AG09309 (cell line): ENCODE measurements at places on chromosomes 6 and 20.
A peak's percentile ranks its signal among the peaks of the same experiment; 100 is the strongest.

- no peak for DNase-seq
These were observed 241.7 kb upstream of the MAN1A1 start for GRCh38 chr6:119591235-119591634.

- no peak for DNase-seq
These were observed 79.5 kb downstream of the CTNNBL1 start for GRCh38 chr20:37773291-37773826.

DNA sequence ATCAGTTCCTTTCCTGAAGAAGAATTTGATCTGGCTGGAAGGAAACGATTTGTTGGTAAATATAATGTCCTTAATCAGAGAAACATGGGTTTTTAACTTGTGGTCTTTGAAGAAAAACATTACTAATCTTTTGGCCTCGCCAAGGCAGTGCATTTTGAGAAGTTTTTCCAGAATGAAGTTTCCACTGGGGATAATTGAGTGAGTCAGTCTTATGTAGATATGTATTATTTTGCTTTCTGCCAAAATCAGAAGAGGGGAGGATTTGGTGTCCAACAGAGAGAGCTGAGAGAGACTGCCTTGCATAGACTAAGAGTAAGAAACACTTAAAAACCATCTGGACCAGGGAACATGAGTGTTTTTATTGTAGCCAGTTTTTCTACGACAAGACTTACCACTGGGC is 79.9 kb downstream of the FNDC1 start:
- peak; percentile 67 for DNase-seq

GRCh38 chr6:163354761-163355425 is 59.6 kb upstream of the QKI start:
- DNase-seq = no peak

- DNase-seq = no peak
These were observed 346.8 kb upstream of the POU3F2 start for GRCh38 chr6:98487612-98488011.

- DNase-seq = no peak
These were observed 36.8 kb upstream of the ME1 start for GRCh38 chr6:83467620-83468036.

GRCh38 chr6:41045664-41046063 is 3.4 kb downstream of the TSPO2 start:
- no peak for DNase-seq

DNA sequence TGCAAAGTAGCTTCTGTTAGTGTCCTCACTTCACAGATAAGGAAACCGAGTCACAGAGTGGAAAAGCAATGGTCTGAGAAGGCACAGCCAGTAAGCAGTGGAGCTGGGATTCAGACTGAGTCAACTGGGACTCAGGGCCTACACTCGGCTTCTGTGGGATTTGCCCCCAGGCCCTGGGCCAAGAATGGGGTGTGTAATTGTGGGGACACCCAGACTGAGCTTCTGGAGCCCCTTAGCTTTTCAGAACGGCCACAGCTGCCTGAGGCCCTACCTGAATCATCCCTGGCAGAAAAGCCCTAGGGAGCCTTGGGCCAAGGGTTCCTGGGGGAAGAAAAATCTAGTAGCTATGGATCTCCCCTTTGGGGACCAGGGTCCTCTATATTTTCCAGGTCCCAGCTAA is 6.5 kb downstream of the ANGPT4 start:
- no peak for DNase-seq

DNA sequence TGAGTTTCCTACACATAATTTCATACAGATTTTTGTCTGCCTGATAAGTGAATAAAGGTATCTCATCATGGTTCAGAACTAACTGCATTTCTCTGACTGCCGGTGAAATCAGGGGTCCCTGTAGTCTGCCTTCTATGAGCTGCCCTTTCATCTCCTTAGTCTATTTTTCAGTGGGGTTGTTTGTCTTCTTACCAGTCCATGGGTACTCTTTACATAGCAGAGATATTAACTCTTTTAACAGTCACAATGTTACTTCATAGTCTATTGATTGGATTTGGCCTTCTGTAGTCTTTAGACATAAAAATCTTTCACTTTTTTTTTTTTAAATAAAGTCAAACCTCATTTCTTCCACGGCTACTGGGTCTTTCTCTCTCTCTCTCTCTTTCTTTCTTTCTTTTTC is 79.8 kb downstream of the RALGAPA2 start:
- no peak for DNase-seq

GRCh38 chr6:44800784-44801592 is 413.5 kb downstream of the CDC5L start:
- DNase-seq = no peak

DNA sequence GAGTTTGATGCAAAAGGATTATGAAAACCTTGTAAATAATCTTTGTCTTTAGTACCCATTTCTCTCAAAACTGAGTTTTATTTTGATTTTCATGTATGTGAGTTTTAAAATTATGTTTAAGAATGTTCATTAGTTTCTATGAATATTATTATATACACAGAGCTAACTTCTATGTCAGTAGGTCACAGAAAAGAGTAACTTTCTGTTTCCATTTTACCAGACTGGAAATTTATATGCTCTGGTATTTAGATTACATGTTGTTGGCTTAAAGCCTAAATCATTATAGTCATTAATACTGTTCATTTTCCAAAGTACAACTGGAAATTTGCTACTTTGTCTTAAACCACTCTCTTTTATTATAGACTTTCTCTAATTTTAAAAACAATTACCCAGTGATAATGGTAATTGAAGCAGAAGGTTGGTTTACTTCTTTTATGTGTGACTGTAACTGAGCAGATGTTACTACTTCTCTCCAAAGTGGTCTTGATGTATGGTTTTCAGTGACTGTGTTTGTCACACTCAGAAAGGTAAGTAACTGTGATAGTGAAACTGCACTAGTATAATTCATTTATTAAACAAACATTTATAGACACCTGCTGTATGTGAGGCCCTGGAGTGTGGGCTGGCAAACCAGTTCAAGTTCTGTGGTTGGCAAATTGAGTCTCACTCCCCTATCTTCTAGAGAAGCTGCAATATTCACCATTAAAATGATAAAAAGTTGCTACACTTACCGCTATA is 13.2 kb downstream of the CRYBG1 start:
- DNase-seq = no peak

- no peak for DNase-seq
These were observed 78.8 kb downstream of the ASXL1 start for GRCh38 chr20:32436968-32437367.

GRCh38 chr6:136411453-136412354 is 122.1 kb upstream of the BCLAF1 start:
- DNase-seq = no peak

DNA sequence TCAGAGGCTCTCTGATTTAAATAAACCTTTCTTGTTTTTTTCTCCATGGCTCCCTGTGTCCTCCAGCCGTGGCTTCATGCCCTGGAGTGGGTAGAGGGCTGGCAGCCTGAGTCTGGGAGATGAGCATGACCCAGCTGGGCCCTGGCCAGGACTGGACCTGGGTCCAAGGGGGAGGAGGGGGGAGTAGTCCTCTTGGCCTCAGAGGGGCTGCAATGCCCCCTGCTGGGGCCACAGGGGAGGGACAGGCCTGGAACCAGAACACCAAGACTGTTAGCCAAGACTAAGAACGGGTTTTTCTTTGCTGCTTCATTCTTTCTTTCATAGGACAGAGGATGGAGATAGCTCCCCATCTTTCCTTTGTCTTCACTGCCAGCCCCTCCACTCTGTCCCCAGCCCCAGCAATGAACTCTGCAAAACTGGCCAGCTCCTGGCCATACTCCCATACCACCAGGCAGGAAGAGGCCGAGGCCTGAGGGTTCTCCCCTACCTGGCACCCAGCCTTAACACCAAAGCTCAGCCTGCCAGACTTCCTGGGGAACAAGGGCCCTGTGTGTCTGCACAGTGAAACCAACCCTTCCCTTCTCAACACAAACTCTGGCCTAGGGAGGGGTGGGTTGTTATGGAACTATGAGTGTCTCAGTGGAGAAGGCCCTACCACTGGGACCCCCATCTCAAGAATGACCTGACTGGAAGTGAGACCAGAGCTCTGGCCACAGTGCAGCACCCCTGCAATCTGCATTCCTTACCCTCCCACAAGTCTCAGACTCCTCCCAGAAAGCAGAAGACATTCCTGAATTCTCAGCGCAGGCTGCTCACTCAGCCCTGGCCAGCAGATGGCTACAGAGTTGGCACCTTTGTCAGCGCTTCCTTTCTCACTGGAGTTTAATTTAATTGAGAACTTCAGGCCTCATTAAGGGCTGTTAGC is 11.0 kb downstream of the SLC29A1 start:
- DNase-seq = no peak

- no peak for DNase-seq
These were observed 951 bp downstream of the FOXP4 start for GRCh38 chr6:41546866-41547798.
